ENCODE measurements at places on chromosomes 6 and 20. TPM values are rescaled to one million over a fixed set of nuclear protein-coding genes. Genes with fewer than 3 reads are reported as not detected.

The SALL4 gene
- total RNA-seq, result 0.09 TPM

The DEFB129 gene
- not detected for total RNA-seq

DNA sequence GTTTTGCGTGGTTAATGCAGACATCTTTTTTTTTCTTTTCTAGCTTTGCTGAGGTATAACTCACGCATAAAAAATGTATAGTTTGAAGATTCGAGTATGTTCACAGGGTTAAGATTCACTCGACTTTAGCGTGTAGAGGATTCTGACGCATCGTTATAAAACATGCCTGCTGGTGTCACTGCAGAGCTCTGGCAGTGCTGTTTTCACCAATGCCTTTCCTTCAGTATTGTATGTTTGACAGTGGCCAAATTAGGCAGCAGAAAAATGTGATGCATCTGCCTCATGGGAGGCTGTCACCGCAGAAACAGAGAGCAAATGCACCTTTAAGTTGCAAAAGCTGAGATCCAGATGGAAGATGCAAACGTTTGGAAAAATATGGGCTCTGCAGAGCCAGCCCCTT is 18.0 kb upstream of the SIRPB2 start:
- no peak for DNase-seq

- no peak for DNase-seq
These were observed 78.6 kb downstream of the TNFRSF21 start for GRCh38 chr6:47231151-47231550.

Data from left cardiac atrium (tissue), 4 donors.